Skin of body (tissue), 3 donors: ENCODE measurements at places on chromosomes 5 and 9.

DNA sequence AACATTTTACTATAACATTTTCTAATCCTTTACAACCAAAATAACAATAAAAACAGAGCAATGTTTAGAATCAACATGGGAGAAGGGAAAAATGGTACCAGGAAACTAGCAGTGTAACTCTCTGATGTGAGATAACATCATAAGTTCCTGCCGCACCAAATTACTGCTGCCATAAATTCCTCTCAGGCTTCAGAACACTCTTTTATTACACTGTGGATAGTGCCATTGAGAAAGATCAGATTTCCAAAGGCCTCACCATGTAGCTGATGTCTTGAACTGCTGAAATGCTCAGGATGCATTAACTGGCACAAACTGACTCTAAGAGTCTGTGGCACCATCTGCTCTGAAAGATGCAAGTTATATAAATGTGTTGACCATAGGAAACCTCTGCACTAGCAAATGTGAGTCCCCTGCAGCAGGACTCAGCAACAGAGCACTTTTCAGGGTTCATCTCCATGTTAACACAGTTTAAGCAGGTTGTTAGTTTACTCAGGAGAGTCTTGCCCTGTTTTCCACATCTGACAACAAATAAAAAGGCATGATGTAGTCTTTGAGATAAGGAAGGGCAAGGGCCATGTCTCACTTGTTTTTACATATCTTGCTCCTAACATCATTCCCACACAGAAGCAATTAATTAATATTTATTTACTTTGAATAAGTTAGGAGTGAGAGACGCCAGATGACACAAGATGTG is 218.1 kb downstream of the CETN3 start:
- DNase-seq, result no peak

GRCh38 chr5:27020973-27021372 is 17.4 kb downstream of the CDH9 start:
- peak; percentile 30 for DNase-seq

- no peak for DNase-seq
Measured at GRCh38 chr5:117455236-117456233, 880.9 kb upstream of the SEMA6A start.

GRCh38 chr9:130745829-130746228 is 52.2 kb downstream of the EXOSC2 start:
- no peak for DNase-seq

DNA sequence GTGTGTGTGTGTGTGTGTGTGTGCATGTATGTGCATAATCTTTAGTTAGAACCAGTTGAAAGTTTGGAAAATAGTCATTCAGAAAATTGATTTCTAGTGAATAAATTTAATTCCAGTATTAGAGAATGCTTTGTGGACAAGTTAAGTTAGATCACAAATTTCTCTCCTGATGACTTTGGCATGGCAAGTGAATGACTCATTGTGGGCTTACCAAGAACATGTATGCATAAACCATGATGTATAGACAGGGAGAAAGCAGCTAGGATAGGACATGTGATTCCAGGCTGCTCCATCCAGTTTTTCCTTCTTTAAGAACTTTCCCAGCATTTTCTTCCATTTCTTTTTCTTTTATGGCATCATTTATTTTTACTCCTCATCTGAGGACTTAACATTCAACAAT is 85.7 kb upstream of the SGCD start:
- DNase-seq, result peak; percentile 18

DNA sequence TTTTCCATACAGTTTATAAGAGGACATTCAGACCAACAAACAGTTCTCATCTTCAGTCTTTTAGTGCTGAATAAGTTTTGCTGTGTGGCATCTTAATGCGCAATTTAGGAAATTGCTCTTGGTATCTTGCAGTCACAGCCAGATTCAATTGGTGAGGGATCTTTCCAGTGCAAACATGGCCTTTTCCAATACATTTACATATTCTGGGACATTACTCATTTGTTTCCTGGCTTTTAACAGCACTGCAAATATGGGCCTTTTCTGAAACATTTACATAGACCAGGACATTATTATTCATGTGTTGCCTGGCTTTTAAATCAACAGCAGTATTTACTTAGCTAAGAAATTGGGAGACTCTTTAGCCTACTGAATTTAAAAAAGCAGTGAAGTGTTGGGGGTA is 22.7 kb downstream of the ANKRD33B start:
- no peak for DNase-seq

DNA sequence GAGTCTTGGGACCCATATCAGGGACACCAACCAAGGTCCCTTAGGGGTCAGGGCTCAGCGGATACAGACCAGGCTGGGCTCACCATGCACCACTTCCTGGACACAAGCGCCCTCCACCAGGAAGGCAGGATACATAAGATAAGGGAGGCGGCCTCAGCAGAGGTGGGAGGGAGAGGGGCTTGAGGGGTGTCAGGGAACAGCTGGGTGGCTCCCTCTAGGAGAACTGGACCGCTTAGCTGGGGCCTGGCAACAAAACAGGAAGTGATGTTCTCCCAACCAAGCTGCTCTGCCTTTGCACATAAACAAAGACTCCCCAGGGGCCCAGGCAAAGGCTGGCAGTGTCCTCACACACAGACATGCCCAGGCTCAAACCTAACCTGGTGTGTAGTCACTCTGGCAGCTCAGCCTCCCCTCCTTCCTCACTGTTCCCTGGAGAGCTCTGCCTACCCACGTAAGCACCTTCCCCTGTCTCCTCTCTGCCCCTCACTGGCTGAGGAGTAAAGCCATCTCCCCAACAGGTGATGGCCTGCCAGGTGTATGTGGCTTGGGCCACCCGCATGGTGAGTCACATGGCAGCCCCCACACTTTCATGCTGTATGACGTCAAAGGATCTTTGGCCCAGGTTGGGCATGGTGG is 5.8 kb upstream of the BICD2 start:
- no peak for DNase-seq

- no peak for DNase-seq
Measured at GRCh38 chr5:67493676-67494075, 297.1 kb upstream of the CD180 start.

- no peak for DNase-seq
Measured at GRCh38 chr9:131539223-131539923, 6.0 kb upstream of the PRRT1B start.
